ENCODE measurements at places on chromosomes 11 and 22. TPM values are rescaled to one million over a fixed set of nuclear protein-coding genes. Genes with fewer than 3 reads are reported as not detected.

Gene IL17REL
- not detected for total RNA-seq

Gene CCDC116
- total RNA-seq: 0.26 TPM

Gene OR52L1
- total RNA-seq: not detected

Gene OR51B4
- not detected for total RNA-seq

Gene PARVG
- total RNA-seq: 177 TPM

Gene GDPD4
- total RNA-seq: not detected

Gene MPZL2
- total RNA-seq: 5.2 TPM

Gene OR4X2
- total RNA-seq: not detected

Gene GALNT18
- 0.99 TPM for total RNA-seq

Gene FREY1
- 1.8 TPM for total RNA-seq

Gene SHANK3
- total RNA-seq: not detected

Gene MRGPRE
- not detected for total RNA-seq

Gene NOX4
- not detected for total RNA-seq

Gene TMEM126A
- total RNA-seq: 28.6 TPM

Gene UPK3A
- total RNA-seq: not detected

Gene PRR33
- total RNA-seq: 0.05 TPM

Gene SESN3
- total RNA-seq: 84.4 TPM

Gene NNMT
- not detected for total RNA-seq

Gene KDM4D
- 0.45 TPM for total RNA-seq

Gene POGLUT3
- 19.1 TPM for total RNA-seq

Gene THY1
- total RNA-seq: not detected

Gene MUC2
- not detected for total RNA-seq

Gene RTN4RL2
- total RNA-seq: 0.60 TPM

Gene SLC22A9
- not detected for total RNA-seq

Gene OR5AK2
- total RNA-seq: not detected

Gene LRRC32
- total RNA-seq: 2.7 TPM

Data from activated naive CD4-positive, alpha-beta T cell treated with anti-CD3 and anti-CD28 coated beads, Interleukin-2, amount 10 ng/mL, durations not matched to agents 5 hours and 36 hours (primary cell).